Fibroblast of skin of left quadriceps (primary cell): ENCODE measurements at places on chromosomes 3 and 15.

GRCh38 chr3:61914276-61914675, 352.9 kb downstream of the PTPRG start:
- no peak for DNase-seq

DNA sequence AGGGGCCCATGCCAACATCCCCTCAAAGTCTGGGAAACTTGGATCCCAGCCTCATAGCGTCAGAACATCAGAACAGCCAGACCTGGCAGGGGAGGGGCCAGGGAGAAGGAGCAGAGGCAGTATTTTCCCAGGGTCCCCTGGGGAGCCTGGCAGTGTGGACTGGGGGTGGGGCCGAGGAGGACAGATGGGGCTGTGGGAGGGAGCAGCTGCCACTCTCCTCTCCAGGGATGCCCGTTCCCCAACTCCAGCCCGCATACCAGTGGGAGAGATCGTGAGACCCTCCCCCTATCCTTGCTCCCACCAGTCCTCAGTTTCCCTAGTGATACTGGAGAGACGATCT, 6.5 kb upstream of the DNAJB8 start:
- DNase-seq, result no peak

- no peak for DNase-seq
Measured at GRCh38 chr3:18900994-18901393, 247.3 kb upstream of the KCNH8 start.

- DNase-seq, result no peak
Measured at GRCh38 chr15:76533995-76534394, 197.4 kb downstream of the ISL2 start.

DNA sequence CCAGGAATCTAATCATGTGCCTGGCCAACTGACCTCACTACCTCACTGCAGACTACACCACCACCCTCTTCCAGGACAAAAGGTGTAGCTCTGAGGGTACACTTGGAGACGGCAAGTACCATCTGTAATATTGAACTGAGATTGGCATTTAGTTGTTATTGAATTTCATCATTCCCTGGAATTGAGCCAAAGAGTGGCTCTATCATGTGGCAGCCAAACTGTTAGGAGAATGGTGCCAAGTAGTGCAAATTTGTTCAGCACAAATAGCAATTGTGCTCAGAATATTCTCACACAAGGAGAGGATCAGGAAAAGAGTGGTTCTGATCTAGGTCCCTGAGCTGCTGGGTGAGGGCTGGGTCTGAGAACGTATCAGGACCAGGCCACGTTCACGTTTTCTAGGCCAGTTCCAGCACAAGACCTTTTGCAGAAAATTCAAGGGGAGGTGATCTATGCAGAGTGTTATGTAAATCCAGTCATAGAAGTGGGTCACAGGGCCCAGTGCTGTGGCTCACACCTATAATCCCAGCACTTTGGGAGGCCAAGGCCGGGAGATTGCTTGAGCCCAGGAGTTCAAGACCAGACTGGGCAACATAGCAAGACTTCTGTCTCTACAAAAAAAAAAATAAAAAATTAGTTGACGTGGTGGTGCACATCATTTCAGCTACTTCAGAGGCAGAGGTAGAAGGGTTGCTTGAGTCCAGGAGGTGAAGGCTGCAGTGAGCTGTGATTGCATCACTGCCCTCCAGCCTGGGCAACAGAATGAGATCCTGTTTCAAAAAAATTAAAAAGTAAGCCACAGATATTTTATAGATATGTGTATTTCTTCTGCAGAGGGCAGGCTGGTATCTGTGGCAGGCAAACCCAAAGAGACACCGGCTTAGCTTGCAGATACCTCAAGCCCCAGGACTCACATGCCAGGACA, 31.9 kb upstream of the CFAP161 start:
- no peak for DNase-seq
